Activated naive CD8-positive, alpha-beta T cell treated with anti-CD3 and anti-CD28 coated beads, Interleukin-2, amount 50 U/mL, for 24 hours (primary cell): ENCODE measurements at places on chromosomes 1 and 21.
A peak's percentile ranks its signal among the peaks of the same experiment; 100 is the strongest.

GRCh38 chr1:22709891-22710700 lies 543 bp upstream of the EPHB2 start:
- DNase-seq, result peak; percentile 39

GRCh38 chr1:217063172-217063908 lies 340.1 kb upstream of the ESRRG start:
- no peak for DNase-seq

GRCh38 chr1:84972377-84972987 lies 24.4 kb downstream of the MCOLN2 start:
- DNase-seq, result no peak

DNA sequence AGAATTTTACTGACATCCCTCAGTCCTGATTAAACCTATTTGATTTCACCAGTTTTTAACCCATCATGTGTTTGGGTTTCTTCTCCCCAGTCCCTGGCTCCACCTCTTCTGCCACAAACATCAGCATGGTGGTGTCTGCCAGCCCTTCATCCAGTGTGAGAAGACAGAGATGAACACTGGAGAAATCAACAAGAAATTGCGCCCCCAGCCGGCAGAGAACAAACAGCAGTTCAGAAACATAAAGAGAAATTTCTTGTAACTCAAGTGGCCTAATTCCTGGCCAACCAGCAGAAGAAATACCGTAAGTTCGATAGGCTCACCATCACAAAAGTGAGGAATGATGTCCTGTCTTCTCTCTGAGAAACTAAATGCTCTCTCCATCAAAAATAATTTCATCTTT lies 18.3 kb downstream of the S100A11 start:
- DNase-seq, result peak; percentile 42

GRCh38 chr1:161933592-161934588 lies 89.8 kb downstream of the OLFML2B start:
- DNase-seq, result no peak

DNA sequence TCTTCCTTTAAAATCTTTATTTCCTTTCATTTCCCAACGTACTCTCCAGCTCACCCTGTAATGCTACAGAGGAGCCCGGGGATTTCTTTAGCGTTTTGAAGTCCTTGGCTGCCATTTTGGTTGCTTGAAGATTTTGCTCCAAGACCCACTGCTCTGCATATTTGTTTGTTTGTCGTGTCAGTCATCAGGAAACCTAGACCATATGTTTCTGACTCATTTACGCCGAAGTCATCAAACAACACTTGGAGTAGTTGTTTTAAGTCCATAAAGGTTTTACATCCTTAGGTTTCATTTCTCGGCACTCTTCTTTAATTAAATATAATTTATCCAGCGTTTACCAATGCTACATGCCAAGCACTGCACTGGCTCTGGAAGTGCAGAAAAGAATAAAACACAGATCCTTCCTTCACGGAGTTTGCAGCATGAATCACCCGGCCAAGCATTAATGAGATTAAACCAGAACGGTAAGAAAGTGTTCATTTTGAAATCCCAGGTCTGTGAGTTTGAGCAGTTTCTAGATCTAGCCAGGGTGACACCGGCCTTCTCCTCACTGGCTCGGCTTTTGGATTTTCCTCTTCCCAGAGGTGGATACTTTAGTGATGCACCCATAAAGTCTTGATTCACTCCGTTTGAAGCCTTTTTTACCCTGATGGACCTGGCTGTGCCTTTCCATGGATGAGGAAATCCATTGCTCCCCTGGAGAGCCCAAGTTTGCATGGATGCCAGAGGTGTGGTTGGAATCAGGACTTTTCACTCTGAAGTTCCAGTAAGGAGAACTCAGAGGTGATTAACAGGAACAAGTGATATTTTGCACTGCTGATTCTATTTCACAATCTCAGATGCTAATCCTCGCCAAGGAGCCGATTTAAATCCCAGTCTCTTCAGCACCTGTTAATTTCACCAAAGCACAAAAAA lies 109.3 kb downstream of the KAZN start:
- no peak for DNase-seq

- no peak for DNase-seq
Measured at GRCh38 chr1:201894343-201895119, 5.8 kb downstream of the SHISA4 start.

DNA sequence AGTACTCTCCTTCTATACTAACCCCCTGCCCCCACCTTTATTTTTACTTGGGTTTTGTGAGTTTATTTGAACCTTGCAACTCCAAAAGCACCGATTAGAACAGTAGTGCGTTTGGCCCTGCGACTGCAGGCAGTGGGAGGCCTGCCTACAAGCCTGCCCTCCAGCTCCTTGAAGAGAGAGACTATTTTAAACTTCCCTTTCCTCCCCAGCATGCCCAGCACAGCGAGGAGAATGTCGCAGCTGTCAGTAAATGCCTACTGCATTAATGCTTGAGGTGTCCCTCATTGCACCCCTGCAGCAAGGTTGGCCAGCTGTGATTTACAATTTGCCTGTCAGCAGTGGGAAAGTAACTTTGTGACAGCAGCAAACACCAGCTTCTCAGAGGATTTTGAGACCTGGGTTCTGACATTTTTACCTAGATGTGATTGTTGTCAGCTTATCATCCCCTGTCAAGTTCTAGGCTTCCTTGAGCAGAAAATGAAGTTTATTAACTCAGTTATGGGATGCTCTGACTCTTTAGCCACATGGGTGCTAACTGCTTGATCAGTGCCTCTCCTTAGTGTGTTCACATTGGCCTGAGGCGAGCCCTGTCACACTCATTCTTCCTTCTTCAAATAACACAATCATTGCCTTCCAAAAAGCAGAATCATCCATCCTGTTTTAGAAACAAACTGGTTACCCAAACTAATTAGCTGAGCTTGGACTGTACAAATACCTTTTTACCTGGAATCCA lies 170.6 kb downstream of the PDE4B start:
- no peak for DNase-seq

GRCh38 chr1:19232524-19232846 lies 18.8 kb downstream of the EMC1 start:
- DNase-seq, result no peak

DNA sequence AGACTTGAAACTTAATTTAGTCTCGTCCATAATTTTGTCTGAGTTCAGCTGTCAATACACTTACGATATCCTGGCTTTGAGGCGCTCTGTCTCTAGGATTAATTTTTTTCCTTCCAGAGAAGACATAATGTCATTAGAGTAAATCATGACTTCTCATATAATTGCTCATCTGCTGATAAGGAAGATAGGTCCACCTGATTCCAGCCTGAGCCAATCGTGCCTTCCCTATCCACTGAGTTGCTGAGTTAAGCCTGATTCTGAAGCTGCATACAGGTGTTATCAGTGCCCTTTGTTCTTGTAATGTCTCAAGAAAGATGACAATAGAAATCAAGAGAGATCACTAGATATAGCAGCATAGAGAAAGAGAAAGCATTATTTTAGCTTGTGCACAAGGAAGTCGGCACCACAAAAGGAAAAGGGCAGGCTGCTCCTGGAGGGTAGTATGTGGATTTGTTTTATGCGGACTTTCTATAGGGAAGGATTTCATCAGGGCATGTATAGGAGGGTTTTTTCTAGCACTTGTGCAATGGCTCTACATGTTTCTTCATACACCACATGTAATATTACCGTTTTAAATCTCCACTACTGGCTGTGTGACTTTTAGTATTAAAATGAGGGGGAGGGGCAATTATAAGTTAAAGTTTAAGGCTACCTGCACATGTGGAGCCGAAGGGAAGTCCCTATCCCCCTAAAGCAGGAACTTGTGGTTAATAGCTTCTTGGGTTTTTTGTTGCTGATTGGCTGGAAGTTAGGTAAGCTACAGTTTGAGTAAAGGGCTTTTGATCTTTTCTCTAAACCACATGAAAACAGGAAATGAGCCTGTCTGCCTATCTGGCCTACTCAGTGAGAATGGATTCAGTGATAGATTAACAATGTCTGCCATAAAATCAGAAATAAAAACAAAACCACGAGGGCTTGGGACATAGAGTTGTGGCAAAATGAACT lies 133.4 kb downstream of the PLPPR5 start:
- peak; percentile 10 for DNase-seq

DNA sequence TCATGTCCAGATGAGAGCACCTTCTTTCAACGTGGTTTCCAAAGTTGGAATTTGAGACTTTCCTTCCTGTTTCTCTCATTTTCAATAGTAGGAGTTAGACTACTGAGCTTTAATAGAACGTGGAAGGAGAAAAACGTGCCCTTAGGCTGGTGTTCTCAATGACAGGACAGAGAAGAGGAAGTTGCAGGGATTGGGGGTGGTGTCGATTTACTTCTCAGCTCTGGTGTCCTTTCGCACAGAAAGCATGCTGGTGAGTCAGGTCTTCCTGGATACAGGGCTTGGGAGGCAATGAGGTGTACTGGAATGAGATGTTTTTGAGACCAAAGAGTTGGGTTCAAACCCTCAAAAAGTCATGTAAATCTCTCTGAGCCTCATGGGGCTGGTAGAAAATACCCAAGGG lies 67.1 kb downstream of the HIVEP3 start:
- no peak for DNase-seq

GRCh38 chr1:163263818-163264655 lies 57.7 kb upstream of the NUF2 start:
- DNase-seq, result no peak
